Kidney epithelial cell (primary cell): ENCODE measurements at places on chromosomes 5 and 9. TPM values are rescaled to one million over a fixed set of nuclear protein-coding genes. Genes with fewer than 3 reads are reported as not detected.

EGFLAM gene
- total RNA-seq, result 2.0 and 3.5 TPM in 2 replicates

SOX30 gene
- total RNA-seq, result 0.08 TPM in 1 of 2 replicates, not detected in the other

LEAP2 gene
- total RNA-seq, result 0.25 and 0.34 TPM in 2 replicates

ROR2 gene
- total RNA-seq, result 1.2 and 2.9 TPM in 2 replicates
